Inflammatory macrophage treated with lipopolysaccharide for 1 hour (primary cell): ENCODE measurements at places on chromosomes 13 and 19.

DNA sequence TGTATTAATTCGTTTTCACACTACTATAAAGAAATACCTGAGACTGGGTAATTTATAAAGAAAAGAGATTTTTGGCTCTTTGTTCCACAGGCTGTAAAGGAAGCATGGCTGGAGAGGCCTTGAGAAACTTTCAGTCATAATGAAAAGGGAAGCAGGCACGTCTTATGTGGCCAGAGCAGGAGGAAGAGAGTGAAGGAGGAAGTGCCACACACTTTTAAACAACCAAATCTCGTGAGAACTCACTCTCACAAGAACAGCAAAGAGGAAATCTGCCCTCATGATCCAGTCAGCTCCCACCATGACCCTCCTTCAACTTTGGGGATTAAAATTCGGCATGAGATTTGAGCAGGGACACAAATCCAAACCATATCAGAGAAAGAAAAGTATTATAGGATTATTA is 1255.9 kb upstream of the MIR17HG start:
- no peak for DNase-seq

- no peak for DNase-seq
These were observed 1.4 kb upstream of the TMPRSS9 start for GRCh38 chr19:2358548-2359173.

GRCh38 chr19:3397266-3398022 is 31.1 kb downstream of the NFIC start:
- no peak for DNase-seq

DNA sequence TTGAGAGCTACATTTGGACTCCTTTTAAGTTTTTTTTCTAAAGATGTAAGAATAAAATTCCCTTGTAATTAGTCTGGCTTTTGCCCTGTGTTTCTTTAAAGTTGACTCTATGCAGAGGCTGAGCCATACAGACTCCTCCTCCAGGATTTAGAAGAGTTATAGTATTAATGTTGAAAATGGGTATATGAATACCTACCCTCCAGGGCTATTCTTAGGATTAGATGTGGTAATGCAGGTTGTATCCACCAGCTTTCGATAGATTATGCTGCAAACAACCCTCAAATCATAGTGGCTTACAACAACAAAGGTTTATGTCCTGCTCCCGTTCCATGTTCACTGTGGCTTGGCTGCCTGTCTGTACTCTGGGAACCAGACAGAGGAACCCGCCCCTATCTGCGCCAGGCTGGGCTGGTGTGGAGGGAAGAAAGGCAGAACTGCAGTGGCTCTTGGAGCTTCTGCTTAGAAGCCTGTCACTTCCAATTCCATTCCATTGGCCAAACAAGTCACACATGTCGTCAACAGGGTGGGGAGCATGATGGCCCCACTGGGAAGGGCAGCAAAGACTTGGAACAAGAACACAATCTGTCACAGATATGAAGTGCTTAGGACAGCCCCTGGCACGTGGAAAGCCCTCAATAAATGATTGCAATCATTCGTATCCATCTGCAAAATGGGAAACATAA is 290.8 kb downstream of the FOXO1 start:
- no peak for DNase-seq

DNA sequence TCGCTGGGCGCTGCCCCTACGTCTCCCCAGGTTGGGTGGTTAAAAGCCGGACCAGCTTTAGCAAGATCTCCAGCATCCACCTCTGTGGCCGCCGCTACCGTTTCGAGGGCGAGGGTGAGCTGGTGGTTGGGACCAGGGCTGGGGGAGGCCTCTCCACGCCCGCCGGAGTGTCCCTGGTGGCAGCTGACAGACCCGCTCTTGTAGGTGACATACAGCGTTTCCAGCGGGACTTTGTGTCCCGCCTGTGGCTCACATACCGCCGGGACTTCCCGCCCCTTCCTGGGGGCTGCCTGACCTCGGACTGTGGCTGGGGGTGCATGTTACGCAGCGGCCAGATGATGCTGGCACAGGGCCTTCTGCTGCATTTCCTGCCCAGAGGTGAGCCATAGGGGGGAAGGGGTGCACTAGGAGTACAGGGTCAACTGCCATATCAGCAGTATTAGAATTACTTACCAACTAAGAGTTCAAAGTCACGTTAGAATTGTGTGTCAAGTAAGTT is 1.1 kb downstream of the ATG4D start:
- no peak for DNase-seq

DNA sequence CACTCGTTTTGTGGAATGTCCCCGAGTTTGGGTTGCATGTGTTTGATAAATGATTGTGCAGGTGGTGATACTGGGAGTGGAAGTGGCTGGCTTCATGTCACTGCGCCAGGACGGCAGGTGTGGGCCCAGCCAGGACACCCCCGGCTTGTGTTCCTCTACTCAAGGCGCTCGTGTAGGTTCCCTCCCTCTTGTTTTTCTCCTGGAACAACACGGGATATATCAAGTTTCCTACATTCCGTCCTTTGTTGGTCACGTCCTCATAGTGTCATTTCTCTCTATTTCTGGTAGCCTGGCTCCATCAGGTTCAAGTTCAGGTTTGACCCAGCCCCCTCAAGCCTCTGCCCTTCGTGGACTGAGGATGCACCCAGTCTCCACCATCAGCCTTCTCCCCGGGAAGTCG is 16.3 kb downstream of the IL17D start:
- no peak for DNase-seq

- no peak for DNase-seq
These were observed 404.2 kb downstream of the KCNRG start for GRCh38 chr13:50419331-50419865.

DNA sequence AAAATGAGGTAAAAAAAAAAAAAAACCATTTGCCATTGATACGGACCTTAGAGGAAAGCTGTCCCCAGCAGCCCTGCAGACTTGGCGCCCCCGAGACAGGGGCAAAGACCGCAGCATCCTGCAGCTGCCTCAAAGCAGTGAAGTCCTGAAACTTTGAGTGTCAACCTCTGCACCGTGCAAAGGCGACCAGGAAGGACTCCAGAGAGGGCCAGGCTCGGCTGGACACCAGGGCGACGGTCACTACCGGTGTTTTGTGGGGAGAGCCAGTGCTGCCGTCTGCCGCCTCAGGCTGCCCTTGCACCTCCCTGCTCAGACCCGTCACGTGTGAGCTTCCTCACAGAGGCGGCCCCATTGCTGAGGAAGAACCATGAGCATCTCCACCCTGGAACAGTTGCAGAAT is 146.7 kb upstream of the SPACA7 start:
- no peak for DNase-seq

- DNase-seq: peak; percentile 76
These were observed at the start of gene ZFP82 for GRCh38 chr19:36418287-36419001. Gene ZFP82 (minus strand): TSS chr19:36418644. CDS start chr19:36409789, 8,855 bp downstream.

DNA sequence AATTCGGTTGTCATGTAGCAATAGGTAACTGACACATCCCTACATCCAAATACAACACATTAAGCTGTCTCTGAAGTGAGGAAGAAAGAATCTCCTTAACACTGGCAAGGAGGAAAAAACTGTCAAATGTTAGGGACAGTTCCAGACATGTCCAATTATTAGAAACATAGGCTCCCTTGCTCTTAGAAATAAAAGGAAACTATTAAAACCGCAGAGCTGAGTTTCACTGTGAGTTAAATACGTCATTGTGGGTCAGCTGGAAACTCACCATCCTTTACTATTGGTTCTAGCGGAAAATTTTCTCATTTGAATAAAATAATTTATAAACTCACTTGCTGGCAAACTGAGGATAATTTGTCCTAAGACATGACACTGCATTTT is 40.7 kb downstream of the STARD13 start:
- DNase-seq: no peak

DNA sequence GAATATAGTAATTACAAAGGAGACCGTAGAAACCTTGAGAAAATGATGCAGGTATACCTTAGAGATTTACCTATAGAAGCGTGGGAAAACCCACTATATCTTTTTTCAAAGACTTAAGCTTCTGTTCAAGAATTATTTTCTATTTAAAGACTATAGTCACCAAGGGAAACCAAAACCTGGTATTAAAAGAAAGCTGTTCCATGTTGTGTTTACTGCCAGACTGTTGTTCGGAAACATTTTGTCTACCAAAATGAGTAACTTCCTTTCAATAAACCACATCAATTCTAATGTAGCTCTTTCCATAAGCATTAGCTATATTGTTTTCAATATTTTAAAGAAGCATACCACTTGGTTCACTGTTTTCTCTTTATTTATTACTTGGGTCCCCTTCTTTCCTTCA is 182.9 kb upstream of the SLITRK6 start:
- DNase-seq: no peak

DNA sequence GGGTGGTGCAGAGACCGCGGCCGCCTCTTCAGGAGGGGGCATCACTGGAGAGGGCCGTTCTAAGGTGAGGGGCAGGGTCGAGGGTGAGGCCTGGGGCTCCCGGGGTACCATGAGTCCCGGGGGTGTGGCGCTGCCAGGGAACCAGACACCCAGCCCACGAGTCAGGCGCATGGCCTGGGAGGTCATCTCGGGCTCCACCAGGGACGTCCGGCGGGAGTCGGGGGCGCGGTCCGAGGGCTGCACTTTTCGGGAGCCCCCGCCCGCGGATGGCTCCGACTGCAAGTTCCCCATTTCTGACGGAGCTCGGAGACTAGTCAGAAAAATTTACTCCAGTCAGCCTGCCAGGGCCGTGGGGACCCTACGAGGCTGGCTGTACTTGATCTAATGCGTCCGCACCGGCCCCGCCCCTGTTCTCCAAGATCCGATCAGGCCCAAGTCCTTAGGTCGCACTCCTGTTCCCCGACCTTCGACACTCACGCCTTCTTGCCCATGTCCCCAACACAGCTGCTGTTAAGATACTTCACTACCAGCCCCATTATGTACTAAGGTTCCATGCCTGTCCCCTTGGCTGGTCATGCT is 774 bp downstream of the GGN start:
- DNase-seq: peak; percentile 72

- DNase-seq: no peak
These were observed 2195.9 kb downstream of the PCDH9 start for GRCh38 chr13:65034266-65034665.

GRCh38 chr13:77866971-77867370 is 51.7 kb downstream of the EDNRB start:
- no peak for DNase-seq

GRCh38 chr19:9061879-9062278 is 25.0 kb upstream of the OR1M1 start:
- no peak for DNase-seq

- no peak for DNase-seq
These were observed 80.3 kb upstream of the OXGR1 start for GRCh38 chr13:97074618-97075017.

GRCh38 chr19:29098863-29099481 is 114.0 kb downstream of the UQCRFS1 start:
- DNase-seq: no peak

DNA sequence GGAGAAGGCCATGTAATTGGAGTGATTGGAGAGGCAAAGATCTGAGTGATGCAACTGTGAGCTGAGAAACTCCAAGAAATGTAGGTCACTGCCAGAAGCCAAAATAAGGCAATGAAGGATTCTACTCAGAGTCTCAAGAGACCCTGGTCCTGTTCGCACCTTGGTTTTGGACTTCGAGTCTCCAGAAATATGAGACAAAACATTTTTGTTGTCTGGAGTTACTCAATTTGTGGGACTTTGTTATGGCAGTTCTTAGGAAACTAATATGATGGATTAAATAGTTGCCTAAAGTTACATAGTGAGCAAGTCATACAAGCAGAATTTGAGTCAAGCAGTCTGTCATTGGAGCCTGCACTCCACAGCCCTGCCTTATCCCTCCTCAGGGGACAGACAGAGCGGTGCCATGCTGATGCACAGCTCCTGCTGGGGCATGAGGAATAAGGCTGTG is 104.2 kb downstream of the ITGBL1 start:
- no peak for DNase-seq

DNA sequence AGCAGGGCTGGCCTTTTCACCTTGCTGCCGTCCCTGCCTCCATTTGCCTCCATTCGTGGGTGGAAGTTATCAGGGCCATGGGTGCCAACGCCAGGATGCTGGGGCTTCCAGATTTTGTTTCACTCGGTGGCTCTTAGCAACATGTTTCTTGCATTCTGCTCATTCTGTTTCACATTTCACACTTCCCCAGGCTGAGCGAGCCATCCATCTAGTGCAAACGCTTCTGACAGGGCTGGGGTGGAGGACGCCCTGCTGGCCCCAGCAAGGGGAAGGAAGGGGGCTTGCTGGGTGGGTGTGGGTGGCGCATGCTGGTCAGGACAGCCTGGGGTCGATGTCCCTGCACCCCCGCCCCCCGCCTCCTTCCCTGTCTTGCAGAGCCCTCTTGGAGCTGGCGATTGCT is 165.2 kb downstream of the URI1 start:
- no peak for DNase-seq

- no peak for DNase-seq
These were observed 8.9 kb downstream of the STXBP2 start for GRCh38 chr19:7645656-7646425.

DNA sequence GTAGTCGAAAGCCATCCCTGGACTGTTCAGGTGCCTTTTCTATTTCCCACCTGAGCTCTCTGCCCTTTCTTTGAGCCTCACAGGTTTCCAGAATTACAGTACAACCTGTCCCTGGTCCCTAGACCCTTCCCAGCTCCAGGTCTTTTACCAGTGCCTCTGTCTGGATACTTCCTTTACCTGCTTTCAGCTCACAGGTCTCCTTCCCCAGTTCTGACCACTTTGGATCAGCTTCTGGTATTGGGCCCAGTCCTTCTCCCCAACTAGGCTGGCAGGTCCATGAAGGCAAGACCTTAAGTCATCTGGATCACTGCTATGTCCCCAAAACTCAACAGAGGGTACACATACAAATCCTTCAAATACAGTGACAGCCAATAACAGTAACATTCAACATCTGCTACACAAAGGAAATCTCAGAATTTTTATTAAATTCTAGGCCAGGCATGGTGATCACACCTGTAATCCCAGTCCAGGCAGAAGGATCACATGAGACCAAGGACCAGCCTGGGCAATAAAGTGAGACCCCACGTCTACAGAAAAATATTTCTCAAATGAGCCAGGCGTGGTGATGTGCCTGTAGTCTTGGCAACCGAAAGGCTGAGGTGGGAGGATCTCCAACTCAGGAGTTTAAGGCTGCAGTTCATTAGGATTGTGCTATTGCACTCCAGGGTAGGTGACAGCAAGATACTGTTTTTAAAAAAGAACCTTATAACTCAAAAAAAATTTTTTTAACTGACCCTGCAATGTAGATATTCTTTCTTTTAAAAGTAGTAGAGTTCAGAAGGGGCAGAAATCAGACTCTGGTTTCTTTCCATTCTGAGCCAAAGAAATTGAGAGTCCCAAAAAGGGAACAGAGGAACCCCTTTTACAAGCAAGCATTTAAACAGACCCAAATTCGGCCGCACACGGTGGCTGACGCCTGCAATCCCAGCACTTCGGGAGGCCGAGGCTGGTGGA is 1.3 kb downstream of the RPS16 start:
- DNase-seq: no peak

DNA sequence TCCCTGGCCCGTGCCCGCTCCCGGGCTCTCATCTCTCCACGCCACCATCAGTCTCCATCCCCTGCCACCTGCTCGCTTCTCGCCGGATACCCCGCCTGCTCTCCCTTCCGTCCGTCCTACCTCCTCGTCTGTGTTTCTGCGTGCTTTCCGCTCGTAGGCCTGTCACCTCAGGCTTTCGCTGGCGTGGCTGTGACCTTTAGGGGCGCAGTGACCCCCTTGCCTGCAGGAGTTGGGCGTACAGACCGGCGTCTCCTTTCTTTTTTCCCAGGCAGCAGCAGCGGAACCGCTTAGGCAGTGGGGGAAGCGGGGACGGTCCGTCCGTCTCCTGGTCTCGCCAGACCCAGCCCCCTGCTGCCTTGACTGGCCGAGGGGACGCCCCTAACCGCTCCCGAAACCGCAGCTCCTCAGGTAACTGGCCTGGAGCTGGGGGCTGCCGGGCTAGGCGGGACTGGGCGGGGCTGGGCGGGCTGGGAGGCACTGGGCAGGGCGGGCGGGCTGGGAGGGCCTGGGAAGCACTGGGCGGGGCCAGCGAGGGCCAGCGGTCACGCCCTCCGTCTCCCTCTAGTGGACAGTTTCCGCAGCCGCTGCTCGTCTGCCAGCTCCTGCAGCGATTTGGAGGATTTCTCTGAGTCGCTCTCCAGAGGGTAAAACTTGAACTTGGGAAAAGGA is 6.3 kb downstream of the PGLYRP1 start:
- peak; percentile 96 for DNase-seq
